ENCODE measurements at places on chromosomes 16 and 17. TPM values are rescaled to one million over a fixed set of nuclear protein-coding genes. Genes with fewer than 3 reads are reported as not detected.

VTN gene
- total RNA-seq, result 21.8 TPM

ITPRIPL2 gene
- total RNA-seq, result 16.0 TPM

CCT6B gene
- 1.3 TPM for total RNA-seq

ARRB2 gene
- 69.2 TPM for total RNA-seq

CSH2 gene
- total RNA-seq, result not detected

DNAH17 gene
- total RNA-seq, result 1.1 TPM

ZG16B gene
- total RNA-seq, result 0.54 TPM

CLDN6 gene
- 0.56 TPM for total RNA-seq

TBC1D3H gene
- total RNA-seq, result not detected

ERI2 gene
- total RNA-seq, result 15.4 TPM

CCL4 gene
- total RNA-seq, result not detected

KRT33B gene
- not detected for total RNA-seq

PLD6 gene
- 7.3 TPM for total RNA-seq

NOD2 gene
- 0.02 TPM for total RNA-seq

CCL17 gene
- total RNA-seq, result not detected
